ENCODE measurements at places on chromosomes 16 and 17. TPM values are rescaled to one million over a fixed set of nuclear protein-coding genes. Genes with fewer than 3 reads are reported as not detected.

Gene RRAD
- 0.12 TPM for total RNA-seq

Gene CEP131
- 11.3 TPM for total RNA-seq

Gene RNF157
- 7.8 TPM for total RNA-seq

Gene SLC6A4
- total RNA-seq, result not detected

Gene CACNG3
- not detected for total RNA-seq
